ENCODE measurements at places on chromosomes 13 and 19.

GRCh38 chr13:59766236-59766635 is 397.5 kb downstream of the DIAPH3 start:
- no peak for DNase-seq

DNA sequence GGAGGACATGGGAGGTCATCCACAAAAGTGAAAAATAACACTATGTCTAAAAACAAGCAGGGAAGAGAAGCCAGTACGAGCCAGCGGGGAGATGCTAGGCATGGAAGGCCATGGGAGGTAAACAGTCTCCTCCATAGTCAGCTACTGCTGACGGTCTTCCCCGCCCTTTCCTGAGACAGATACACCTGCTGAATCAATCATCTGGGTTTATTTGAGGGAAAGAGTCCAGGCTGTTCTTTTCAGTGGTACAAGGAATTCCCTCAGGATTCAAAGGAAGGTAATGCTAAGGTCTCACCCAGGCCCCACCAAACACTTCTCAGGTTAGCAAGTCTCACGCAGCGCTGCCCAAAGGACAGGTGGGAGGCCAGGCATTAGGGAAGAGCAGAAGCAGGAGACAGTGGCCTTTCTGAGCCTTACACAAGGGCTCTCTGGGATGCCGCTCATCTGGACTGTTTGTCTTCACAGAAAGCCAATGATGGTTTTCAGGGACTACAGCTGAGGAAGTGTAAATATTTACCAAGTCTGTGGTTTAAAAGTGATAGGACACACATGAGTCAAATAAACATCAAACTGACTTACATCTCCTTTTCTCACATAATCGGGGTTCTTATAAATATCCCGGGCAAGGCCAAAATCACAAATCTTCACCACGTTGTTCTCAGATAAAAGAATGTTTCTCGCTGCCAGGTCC is 173.9 kb downstream of the FLT1 start:
- no peak for DNase-seq

DNA sequence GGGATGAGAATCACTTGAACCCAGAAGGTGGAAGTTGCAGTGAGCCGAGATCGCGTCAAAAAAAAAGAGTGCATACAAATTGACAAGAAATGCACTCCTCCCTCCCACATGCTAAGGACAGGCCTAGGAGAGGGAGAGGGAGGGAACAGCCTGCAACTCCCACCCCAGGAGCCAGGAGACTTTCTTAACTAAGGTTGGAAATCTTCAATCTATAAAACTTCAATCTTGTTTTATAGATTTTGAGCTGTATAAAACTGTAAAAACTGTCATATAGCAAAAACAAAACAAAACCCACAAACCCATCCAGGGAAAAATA is 1.3 kb upstream of the SYCN start:
- DNase-seq, result no peak

GRCh38 chr13:80737513-80737912 is 396.6 kb upstream of the SPRY2 start:
- peak; percentile 36 for DNase-seq

- no peak for DNase-seq
These were observed 184.4 kb upstream of the HTR2A start for GRCh38 chr13:47081246-47081645.

GRCh38 chr13:42970824-42971690 is 21.0 kb downstream of the EPSTI1 start:
- DNase-seq, result no peak

GRCh38 chr19:7734220-7735203 is 2.6 kb upstream of the CLEC4G start:
- no peak for DNase-seq

- DNase-seq, result no peak
These were observed 10.3 kb upstream of the KLK3 start for GRCh38 chr19:50844296-50844935.

- DNase-seq, result no peak
These were observed 7.3 kb downstream of the KCNC3 start for GRCh38 chr19:50321831-50322230.

- DNase-seq, result no peak
These were observed 36.7 kb upstream of the UBL3 start for GRCh38 chr13:29887030-29887557.

GRCh38 chr13:110980921-110981320 is 66.1 kb upstream of the ANKRD10 start:
- no peak for DNase-seq

GRCh38 chr13:99526549-99526948 is 25.3 kb downstream of the TM9SF2 start:
- no peak for DNase-seq

DNA sequence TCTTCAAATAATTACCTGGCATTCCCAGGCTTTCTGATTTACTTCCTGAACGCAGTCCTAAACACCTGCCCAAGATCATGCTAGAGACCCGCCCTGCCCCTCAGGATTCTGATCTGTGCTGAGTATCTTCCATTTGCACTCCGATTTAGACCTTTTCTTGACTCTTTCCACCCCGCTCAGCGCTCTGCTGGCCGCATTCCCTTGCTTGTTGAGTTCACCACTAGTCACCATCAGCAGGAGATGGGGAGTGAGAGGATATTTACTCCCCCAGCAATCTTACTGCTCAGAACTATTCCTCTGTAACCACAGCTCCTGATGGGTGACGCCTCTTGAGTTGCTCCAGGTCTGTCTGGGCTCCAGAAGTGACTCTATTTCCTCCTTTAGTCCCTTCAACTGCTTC is 419.4 kb upstream of the MIR17HG start:
- no peak for DNase-seq

- no peak for DNase-seq
These were observed 863.3 kb downstream of the UQCRFS1 start for GRCh38 chr19:28349604-28350003.

DNA sequence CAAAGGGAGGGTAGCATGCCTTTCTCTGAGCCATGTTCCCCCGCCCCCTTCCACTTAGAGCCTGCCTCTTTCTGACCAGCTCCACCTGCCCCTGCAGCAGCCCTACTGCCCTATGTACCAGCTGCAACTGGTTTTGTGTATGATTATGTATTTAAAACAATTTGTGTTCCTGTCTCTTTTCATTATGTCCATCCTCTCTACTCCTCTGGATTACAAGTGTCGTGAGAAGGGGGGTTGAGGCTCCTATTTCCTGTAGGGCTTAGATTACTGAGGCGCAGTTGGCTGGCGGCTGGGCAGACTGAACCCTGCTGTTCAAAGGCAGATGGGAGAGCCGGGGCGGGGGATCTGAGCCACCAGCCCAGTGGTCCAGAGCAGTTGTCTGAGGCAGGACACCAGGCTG is 213.3 kb downstream of the KCNRG start:
- DNase-seq, result no peak

DNA sequence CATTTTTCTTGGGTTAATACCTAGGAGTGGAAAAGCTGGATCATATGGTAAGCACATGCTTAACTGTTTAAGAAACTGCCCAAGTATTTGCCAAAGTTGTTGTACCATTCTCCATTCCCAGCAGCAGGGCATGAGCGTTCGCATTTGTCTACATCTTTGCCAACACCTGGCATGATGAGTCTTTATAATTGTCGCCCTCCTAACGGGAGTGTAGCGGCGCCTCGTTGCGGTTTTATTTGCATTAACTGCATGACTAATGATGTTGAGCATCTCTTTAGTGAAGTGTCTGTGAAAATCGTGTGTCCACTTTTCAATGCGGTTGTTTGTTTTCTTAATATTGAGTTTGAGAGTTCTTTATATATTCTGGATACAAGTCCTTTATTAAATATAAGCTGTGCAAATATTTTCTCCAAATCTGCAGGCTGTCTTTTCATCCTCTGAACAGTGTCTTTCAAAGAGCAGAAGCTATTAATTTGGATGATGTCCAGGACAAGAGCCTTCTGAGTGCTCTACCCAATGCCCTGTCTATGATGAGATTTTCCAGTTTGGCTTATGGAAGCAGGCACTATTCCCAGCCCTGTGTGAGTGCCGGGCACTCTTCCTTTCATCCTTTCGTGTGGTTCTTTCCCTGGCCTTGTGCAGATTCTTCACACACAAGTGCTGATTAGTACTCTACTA is 202.0 kb downstream of the FOXO1 start:
- no peak for DNase-seq

DNA sequence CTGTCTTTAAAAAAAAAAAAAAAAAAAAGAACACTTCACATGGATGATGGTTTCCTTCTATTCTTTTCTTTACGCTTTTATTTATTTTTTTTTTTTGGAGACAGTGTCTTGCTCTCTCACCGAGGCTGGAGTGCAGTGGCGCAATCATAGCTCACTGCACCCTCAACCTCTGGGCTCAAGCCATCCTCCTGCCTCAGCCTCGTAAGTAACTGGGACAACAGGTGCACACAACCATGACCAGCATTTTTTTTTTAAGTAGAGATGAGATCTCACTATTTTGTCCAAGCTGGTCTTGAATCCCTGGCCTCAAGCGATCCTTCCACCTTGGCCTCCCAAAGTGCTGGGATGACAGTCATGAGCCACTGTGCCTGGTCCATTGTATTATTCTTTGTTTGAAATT is 24.3 kb downstream of the ANKRD27 start:
- no peak for DNase-seq

DNA sequence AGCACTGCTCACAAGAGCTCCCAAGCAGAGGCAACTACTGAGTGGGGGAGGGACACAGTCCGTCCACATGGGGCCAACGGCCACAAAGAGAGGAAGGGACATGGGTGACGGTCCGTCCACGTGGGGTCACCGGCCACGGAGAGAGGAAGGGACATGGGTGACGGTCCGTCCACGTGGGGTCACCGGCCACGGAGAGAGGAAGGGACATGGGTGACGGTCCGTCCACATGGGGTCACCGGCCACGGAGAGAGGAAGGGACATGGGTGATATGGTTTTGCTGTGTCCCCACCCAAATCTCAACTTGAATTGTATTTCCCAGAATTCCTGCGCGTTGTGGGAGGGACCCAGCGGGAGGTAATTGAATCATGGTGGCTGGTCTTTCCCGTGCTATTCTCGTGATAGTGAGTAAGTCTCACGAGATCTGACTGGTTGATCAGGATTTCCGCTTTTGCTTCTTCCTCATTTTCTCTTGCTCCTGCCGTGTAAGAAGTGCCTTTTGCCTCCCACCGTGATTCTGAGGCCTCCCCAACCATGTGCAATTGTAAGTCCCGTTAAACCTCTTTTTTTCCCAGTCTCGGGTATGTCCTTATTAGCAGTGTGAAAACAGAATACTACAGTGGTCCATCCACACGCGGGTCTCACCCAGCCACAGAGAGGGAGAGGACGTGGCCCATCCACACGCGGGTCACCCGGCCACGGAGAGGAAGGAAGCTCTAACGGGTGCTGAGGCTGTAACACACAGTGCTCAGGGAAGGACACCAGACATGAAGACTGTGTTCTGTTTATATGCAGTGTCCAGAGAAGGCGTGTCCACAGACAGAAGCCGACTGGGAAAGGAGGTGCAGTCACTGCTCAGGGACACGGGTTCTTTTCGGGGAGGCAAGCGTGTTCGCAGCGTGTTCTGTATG is 48.5 kb downstream of the GAS6 start:
- DNase-seq, result no peak

DNA sequence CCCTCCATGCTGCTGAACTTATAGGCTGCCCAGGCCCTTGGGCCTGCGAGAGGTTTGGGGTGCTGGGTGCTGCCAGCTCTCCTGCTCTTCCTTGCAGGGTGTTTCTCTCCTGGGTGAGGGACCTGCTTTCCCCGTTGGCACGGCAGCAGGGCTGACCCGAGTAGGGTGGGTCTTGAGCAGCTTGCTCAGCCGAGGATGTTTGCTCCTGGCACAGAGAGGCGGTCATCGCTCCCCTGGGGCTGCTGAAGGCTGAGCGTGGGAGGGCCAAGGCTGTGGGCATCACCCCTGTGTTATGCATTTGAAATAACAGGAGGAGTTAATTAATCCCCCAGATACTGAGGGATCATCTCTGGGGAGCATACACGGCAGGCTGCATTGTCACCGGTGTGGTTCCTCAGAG is 5.3 kb downstream of the KCTD15 start:
- no peak for DNase-seq

GRCh38 chr19:51479531-51480331 is 1.4 kb downstream of the CEACAM18 start:
- no peak for DNase-seq

DNA sequence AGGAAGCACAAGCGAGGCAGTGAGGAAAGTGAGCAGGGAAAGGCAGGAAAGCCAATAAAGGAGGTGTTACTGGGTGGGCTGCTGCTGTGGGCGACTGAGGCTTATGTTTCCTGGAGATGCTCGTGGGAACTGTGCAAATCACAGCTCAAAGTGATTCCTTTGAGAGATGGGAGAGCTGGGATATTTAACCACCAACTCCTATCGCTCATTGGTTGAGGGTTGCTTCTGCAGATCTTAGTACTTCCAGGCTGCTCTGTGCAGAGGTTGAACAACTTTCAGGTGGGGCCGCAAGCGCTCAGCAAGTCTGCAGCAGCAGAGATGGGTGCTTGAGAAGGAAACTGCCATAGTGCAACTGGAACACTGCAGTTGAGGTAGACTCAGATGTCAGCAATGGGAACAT is 8.4 kb downstream of the PCDH8 start:
- no peak for DNase-seq

- no peak for DNase-seq
These were observed 1520.0 kb upstream of the SLC10A2 start for GRCh38 chr13:104586051-104586746.

GRCh38 chr13:74324338-74324737 is 190.1 kb upstream of the KLF12 start:
- no peak for DNase-seq

GRCh38 chr19:54453921-54454780 is 5.2 kb downstream of the LENG8 start:
- no peak for DNase-seq

DNA sequence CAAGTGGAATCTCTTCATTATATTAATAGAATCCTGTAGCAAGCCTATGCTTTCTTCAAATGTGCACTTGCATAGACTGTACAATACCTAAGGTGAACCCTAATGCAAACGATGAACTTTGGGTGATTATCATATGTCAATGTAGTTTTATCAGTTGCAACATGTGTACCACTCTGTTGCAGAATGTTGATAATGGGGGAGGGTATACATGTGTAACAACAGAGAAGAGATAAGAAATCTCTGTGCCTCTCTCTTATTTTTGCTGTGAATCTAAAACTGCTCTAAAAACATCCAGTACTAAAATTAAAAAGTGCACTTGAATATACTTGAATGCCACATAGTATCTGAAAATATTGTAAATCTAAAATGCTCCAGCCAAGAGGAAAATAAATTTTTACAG is 820.8 kb upstream of the MIR17HG start:
- no peak for DNase-seq

DNA sequence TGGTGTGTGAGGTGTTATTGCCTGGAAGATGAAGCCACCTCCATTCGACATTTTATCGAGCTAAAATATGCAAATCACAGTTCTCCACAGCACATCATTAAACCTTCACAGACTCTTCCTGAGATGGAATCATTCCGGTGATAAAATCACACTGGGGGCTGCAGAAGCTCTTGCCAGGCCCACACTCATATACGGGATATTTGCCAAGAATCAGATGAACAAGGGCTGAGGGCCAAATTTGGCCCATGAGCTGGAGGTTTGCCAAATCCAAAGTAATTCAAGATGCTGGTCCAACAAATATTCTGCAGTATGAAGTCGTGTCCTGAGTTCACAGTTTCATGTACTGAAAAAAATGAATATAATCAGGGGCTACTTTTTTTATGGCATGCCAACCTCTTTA is 16.7 kb upstream of the RXFP2 start:
- DNase-seq, result no peak

Data from left ventricle myocardium inferior (tissue), 1 donor.